ENCODE measurements at places on chromosomes 2 and 18.

DNA sequence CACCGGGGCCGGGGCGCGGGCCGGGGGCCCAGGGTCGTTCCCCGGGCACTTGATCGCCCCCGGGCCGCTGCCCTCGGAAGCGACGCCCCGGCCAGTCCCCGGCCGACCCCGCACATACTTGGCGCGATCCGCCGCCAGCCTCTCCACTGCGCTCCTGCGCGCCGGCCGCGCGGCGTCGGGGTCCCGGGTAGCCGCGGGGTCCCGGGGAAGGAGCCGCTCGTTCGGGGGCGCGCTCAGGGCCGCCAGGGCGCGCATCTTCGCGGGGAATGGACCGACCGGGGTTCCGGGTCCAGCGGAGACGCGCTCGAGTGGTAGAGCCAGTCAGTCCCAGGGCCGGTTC lies 204 bp downstream of the FAM110C start:
- no peak for DNase-seq

GRCh38 chr2:1971124-1971523 lies 226.8 kb upstream of the PXDN start:
- DNase-seq, result no peak

DNA sequence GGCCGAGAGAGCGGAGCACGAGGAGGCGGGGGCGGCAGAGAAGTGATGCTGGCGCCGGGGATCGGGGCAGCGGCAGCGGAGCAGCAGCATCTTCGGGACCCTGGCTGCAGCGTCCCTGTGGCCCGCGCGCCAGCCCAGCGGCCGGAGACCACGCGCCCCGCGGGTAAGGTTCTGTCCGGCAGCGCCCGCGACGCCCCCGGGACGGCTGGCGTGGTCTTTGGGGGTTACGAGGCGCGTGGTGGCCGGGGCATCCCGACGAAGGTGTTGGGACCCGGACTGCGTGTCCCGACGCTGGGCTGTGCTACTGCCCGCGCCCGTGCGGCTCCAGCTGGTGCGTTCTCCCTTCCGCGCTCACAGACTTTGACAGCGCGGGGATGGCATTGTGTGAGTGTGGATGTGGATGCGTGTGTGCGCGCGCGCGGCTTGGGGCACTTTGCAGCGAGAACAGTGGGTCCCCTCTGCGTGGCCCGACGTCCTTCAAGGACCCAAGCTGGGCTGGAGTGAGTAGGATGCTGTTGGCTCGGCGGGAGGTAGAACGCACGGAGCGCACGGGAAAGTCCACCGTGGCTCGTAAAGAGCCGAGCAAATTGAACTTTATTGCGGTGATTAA lies 405.0 kb downstream of the XIRP2 start:
- DNase-seq, result no peak

DNA sequence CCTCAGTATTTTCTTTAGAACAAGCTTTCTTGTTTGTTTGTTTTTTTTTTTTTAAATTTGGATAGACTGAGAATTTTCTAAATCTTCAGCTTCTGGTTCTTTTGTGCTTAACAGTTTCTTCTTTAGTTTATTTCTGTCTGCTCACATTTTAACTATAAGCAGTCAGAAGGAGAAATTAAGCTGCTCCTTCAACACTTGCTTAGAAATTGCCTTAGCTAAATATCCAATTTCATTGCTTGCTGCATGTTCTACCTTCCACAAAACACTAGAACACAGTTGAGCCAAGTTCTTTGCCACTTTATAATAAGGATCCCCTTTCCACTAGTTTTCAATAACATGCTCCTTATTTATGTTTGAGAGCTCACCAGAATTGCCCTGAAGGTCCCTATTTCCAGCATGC lies 57.7 kb downstream of the NBEAL1 start:
- DNase-seq, result no peak

GRCh38 chr2:101277111-101277510 lies 24.4 kb downstream of the CNOT11 start:
- no peak for DNase-seq

- DNase-seq, result no peak
Observed at GRCh38 chr2:52536929-52537460, 1230.6 kb upstream of the CHAC2 start.

DNA sequence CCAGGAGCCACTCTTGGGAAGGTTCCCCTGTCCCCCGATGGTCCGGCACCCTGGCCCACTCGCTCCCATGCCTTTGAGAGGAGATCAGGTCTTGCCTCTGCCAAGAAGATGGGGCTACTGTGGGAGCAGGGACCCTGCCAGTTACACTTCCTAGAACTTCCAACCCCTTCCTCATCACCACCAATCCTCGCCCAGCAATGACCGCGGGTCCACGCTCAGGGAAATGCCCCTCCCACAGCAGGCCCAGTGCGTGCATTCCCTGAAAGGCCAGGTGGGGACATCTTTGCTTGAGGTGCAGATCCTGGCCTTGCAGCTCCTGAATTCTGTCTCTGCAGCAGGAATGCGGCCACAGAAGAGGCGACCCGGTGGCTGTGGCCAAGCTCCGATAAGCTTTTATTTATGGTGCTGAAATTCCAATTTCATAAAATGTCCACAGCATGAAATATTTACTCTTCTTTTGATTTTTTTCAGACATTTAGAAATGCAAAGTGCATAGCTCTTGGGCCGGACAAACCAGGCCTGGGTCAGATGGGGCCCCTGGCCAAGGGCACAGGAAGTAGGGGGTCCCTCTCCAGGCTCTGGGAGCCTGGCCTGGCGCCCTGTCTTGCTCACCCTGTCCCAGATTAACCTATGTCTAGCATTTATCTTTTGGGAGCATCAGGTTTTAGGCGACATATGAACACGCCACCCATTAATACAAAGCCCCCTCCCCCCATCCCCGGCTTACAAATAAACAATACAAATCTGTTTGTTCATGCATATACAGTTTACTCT lies 29.8 kb downstream of the PXDN start:
- no peak for DNase-seq

DNA sequence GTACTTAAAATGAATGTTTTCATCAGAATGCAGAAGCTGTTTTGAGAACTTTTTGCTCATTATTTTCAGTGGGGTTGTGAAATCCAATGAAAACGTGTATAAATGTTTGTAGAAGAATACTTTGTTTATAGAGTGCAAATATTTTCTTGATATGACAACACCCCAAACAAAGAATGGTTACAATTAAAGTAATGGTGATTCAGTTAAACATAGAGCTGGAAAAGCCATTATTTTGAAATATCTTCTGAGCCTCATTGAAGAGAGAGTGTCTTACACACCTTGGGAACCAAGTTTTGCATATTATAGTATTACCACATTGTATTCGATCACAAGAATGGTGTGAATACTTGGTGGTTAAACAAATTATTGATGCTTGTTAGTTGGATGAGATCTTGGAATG lies 48.7 kb downstream of the SPTBN1 start:
- DNase-seq, result no peak

DNA sequence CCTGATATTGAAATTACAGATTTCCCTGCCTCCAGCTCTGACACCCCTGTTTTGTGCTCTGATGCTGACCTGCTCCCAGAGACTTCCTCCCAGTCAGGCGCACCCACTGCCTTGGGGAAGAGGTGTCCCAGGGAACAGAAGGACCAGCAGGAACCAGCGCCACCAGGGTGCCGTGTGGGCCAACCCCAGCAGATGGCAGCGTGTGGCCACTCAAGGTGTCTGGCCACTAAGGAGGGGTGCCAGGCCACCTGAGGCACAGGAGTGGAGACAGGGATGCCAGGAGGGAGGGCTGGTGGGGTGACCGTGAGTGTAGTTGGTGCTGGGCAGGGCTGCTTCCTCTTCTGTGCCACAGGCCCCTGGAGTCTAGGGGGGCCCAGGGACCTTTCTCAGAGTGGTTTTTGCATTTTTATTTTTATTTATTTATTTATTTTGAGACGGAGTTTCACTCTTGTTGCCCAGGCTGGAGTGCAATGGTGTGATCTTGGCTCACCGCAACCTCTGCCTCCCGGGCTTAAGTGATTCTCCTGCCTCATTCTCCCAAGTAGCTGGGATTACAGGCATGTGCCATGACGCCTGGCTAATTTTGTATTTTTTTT lies 56.0 kb downstream of the TEX44 start:
- no peak for DNase-seq

DNA sequence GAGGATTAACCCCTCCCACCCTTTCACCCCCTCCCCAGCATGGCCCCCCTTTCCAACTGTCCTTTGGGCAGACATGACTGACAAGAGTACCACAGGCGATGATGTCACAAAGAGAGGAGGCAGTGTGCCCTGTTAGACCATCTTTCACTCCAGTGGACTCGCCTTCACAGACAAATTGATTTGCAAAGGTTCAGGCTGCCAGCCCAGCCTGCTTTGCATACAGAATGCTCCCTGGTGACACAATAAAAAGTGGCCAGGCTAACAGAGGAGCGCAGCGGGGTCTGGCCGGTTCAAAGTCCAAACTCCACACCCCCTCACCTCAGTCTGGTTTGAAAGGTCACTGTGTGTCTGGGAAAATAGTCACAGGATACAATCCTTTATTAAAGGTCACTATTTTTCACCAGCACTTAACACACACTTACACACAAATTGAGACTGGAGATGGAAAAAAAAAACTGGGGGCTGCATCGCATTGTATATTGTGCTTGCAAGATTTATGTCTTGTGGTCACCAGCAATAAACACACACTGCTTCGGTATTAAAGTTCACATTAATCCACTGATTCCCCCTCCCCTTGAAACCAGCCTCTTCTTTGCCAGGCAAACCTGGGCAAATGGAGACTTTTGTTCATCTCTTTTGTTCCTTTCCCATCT lies 236.9 kb downstream of the BCL11A start:
- DNase-seq, result no peak

DNA sequence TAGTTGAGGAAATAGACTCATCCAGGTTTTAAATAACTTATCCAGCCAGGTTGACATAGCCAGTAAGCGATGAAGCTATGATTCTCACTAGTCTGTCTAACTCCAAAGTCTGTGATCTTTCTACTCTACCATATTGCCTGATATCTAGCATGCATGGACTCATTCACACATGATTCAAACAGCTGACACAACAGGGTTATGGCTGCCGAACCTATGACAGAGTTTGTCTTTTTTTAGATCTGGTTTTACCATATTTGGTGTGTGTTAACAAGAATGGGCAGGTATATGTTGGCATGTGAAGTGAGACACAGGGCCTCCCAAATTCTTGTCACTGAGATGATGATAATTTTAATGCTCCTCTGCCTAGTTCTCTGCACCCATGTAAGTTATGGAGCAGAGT lies 210.6 kb downstream of the BABAM2 start:
- DNase-seq, result no peak

GRCh38 chr2:127342101-127342500 lies 45.7 kb downstream of the MAP3K2 start:
- no peak for DNase-seq

- no peak for DNase-seq
Observed at GRCh38 chr2:40346535-40347354, 105.1 kb downstream of the SLC8A1 start.

DNA sequence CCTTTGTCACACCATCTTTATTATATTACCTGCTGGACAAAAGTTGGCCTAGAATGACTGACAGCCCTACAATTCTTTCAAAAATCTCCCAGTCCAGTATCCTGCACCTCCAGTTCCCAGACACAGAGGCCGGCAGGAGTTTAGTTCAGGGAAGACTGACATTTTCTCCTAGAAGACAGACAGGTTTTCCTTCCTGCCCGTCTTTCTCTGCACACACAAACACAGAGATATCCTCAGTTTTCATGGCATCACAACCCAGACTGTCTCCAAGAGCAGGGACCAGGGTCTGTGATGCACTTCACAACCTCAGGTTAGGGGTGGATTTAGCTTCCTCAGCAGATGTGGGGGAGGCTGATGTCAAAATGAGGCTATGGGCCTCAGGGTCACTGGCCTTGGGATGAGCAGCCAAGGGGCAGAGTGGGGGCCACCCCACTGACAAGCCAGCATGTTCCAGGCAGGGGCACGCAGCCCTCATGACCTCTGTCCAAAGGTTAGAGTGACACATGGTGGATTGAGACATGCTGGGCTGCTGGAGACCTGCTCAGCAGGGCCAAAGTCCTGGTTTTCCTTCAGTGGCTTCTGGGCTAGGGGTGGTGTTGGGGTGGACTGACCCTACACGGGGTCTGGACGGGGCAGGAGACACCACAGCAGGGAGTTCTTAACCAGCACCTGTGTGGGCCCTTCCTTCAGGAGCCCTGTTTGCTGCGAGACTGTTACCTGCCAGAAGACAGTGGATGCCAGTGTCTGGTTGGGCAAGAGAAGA lies 70.5 kb downstream of the SFXN5 start:
- DNase-seq, result no peak

DNA sequence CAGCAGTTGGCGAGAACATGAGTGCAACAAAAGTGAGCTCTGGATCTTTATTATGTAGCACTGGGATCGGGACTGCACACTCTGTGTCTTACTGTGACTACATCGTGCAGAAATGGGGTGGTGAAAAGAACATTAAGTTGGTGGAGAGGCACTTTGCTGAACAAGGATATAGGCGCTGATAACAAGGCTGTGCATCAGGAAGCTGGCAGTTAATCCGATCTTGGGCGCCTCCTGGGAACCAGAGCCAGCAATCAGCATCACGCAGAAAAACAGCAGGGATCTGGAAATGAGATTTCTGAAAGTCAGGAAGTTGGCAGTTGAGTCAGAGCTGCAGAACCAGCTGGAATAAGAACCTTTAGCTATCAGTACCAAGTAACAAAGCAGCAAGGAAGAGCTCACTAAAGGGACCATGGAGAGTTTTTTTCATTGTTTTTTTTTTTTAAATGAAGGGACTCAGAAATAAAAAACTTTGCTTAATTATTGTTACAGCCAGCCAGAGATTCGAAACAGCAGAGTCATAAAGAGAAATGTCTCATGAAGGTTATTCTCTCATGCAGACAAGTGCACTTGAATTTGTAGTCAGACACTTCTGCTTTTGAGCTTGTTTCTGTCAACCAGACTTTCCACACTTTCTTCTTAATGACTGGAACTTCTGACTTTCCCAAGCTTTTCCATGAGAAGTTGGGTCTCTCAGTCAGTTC lies 22.8 kb upstream of the MYO3B start:
- no peak for DNase-seq

DNA sequence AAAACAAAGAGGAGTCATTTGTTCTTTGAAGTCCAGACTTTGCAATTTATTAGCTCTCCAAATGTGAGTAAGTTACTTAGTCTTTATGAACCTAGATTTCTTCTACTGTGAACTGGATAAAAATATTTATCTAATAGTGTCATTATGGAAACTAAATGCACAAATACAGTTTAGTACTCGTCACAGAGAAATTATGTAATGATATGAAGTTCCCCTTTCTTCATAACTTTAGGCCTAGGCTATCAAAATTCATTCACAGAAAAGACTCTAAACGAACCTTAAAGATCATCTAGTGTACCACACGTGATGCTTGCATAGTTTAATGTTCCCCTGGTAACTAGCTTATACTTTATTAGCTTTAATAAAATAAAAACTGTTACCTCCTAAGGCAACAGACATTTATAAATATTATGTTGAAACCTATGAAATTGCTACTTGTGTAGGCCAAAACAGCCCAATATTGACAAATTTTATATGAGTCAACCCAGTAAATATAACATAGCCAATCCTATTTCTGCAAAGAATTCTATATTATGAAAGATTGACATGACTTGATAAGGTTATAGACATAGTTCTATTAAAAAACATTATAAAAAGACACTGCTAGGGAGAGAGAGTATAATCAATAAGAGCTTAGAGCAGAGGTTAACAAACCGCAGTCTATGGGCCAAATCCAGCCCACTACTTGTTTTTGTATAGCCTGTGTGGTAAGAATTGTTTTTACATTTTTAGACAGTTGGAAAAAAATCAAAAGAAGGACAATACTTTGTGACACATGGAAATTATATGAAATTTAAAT lies 44.9 kb upstream of the ITPRID2 start:
- peak; percentile 16 for DNase-seq

Measured in GF-D8 (cell line).